ENCODE measurements at places on chromosomes 11 and 22.

DNA sequence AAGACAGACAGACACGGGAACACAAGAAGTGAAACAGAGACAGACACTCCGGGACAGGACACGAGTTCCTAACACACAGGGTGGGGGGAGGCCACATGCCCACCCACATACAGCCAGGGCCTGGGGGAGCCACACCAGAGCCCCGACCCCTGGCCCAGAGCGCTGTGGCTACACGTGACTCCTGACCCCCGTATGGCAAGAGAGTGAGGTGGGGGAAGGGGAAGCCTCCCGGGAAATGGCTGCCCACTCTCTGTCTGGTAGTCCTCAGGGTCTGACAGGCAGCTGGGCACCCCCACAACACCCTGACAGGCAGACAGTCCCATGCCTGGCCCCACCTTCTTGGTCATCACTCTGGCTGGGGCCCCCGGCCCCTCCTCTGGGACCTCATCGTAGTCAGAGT, 38.6 kb upstream of the PDE2A start:
- no peak for DNase-seq

GRCh38 chr22:41831828-41832552, 915 bp upstream of the SREBF2 start:
- DNase-seq, result no peak

GRCh38 chr22:49761836-49762235, 65.8 kb downstream of the BRD1 start:
- DNase-seq, result no peak

DNA sequence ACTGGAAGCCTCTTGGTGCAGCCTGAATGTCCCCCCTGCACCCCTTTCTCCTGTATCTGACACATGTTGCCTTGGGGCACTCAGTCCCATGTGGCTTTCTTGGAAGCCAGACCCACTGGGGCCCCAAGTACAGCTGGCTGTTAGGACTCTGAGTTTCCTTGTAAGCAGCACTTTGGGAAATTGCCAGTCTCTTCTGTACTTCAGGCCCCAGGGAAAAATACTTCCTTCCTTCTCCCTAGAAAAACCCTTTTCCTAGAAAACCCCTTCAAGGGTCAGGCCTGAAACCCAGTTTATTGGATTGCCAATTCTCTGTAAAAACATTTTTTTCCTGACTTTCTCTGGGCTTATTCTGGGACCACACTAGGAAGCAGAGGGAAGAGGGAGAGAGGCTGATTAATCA, 360.3 kb downstream of the TENM4 start:
- DNase-seq, result no peak

DNA sequence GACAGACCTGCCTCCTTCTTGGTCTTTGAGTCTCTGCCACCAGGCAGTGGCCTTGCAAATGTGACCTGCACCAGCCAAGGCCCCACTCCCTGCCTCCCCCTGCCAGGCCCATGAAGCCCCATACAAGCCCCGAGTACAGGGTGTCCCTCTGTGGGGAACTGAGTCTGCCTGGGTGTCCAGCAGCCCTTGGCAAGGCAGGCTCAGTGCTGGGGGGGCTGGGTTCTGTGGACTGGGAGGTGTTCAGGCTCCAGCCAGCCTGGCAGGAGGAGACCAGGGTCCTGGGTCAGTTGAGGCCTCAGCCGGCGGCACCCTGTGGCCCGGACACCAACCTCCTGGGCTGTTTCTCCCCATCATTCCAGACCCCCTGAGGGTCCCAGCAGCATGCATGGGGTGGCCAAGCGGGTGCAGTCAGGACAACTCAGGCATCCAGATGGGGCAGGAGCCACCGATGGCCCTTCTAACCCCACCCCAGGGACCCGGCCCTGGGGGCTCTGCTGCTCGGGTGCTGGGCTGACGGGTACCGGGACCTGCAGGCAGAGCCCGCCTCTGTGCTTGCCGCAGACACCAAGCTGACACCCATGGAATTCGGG, 5.7 kb downstream of the MUC5AC start:
- DNase-seq, result no peak
